ENCODE measurements at places on chromosomes 16 and 17.
A peak's percentile ranks its signal among the peaks of the same experiment; 100 is the strongest.

DNA sequence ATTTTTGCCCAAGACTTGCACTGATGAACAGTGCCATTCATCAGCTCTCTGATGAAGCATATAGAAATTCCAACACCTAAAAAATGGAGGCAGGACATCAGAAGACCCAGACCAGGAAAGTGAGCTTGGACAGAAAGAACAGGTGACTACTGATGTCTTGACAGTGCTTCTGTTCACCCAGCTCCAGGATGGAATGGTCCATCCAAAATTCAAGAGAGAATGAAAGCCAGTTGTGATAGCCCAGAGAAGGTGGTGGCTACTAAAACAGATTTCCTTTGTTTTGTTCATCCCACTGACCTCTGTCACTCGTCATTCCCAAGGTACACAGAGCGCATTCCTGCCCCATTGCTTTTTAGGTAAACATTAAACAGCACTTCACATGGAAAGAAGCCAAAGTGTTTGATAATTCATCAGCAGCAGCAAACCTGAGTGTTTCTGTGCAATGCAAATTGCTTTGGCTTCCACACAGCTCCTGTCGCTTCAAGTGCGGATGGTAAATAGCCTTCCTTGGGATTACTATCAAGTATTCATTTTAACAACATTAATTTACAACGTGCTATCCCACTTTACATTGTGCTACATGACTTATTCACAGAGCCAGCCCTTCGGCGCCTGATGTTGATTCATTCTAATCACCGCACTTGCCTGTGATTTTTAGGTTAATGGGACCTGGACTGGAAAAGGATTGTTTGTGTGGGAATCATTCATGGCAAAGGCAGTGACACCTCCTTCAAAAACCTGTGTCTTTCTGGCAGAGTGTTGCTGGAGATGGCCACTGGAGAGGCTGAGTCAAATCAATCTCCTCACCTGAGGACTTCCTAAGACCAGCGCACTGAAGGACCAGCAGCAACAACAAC is 65.1 kb upstream of the TOX3 start:
- no peak for DNase-seq

GRCh38 chr17:39573447-39574298 is 34.0 kb downstream of the NEUROD2 start:
- no peak for DNase-seq

- peak; percentile 85 for DNase-seq
These were observed 624.3 kb upstream of the SOX9 start for GRCh38 chr17:71496552-71496951.

DNA sequence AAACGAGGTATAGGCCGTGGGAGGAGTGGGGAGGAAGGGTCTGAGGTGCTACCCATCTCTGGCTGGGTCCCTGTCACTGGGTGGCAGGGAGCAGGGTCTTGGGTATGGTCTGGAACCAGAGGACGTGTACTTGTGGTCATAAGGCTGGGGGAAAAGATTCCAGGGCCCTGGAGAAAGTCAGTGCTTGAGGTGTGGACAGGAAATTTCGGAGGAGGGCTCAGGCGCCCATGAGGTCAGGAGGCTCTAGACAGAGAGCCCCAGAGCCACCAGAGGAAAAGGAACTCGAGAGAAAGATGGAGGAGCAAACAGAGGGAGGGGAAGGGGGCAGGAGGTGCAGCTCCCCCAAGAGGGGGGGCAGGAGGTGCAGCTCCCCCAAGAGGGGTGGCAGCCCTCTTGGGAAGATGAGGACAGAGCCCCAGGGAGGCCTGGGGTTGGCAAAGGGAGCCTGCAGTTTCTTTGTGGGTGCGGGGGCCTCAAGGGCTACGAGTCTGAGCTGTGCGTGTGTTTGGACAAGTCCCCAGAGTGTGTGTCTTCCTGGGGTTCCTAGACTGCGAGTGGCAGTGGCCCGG is 683 bp upstream of the SLC7A6 start:
- DNase-seq: no peak

DNA sequence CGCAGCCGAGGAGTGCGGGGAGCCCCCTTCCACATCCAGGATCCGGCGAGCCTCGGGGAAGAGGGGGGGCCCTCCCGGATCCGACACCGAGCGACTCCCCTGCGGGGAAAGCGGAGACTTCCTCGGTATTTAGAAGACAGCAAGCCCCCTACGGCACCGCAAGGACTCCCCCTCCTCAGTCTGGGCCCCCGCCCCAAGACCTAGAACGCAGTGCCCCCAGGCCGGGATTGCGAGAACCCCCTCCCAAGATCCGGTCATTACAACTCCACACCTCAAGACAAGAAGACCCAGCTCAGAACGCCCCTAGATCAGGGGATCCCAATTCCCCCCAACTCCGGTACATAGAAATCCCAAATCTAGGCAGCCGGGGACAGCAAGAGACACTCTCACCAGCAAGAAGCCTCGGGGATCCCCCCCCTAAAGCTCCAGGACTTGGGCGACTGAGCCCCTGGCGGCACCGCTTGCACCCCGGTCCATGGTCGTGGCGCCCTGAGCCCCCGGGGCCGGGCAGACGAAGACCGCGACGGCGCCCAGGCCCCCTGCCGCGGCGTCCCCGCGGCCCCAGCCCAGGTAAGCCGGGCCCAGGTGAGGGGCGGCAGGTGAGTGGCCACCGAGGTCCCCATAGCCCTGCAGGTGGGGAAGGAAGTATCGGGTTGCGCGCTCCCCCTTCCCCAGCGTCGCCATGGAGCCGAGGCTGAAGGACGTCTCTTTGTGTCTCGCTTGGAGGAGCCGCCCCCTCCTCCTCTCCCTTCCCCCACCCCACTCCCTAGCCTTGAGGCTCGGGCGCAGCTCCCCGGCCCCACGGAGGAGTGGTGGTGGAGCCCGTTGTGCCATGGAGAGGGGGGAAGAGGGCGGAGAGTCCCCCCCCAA is 641 bp downstream of the SBK1 start:
- DNase-seq: no peak

- no peak for DNase-seq
These were observed 5.8 kb downstream of the SLC5A2 start for GRCh38 chr16:31488468-31489297.

GRCh38 chr17:55238931-55239297 is 25.8 kb upstream of the HLF start:
- DNase-seq: no peak

DNA sequence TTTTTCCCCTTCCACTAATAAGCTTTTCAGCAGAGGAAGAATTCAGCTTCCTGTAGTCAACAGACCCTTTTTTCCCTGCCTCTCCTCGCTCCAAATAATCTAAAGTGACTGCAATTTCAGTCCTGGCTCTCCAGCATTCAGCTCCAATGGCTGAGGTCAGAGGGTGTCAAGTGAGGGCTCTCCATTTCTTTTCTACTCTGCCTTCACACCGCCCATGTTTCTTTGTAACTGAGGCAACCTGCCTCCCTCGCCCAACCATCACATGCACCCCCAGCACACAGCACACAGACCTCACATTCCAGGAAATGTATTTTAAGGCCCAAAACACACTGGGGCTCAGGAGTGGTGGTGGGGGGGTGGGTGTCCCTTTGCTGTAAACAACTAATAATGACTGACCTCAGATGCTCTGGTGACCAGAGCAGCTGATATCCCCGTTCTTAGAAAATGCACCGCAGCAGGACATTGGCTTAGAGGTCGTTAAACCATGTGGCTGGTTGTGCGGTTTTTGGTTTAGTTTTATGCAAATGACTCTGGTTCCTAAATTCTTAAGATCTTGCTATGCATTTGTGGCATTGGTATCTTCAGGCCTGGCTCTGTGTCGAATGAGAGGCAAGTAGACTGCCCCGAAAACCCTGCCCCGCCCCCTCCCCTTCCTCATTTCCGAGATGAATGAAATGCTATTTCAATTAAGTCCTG is 203.6 kb downstream of the ZFHX3 start:
- DNase-seq: no peak

DNA sequence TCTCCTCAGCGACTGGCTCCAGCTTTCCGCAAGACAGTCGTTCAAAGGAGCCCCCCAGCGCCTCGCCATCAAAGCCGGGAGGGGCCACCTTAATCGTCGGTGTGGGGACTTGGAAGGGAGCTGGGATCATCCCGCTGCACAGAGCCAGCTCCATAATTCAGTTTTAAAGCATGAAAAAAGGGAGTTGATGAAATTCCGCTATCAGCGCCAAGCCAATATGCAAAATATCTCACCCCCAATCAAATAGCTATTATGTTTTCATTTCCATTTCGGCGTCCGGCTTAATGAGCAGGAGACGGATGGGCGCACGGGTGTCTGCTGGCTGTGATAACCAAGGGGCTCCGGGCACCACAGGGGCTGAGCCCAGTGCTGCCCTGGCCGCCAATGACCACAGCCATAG is 27.7 kb downstream of the ZFPM1 start:
- DNase-seq: no peak

DNA sequence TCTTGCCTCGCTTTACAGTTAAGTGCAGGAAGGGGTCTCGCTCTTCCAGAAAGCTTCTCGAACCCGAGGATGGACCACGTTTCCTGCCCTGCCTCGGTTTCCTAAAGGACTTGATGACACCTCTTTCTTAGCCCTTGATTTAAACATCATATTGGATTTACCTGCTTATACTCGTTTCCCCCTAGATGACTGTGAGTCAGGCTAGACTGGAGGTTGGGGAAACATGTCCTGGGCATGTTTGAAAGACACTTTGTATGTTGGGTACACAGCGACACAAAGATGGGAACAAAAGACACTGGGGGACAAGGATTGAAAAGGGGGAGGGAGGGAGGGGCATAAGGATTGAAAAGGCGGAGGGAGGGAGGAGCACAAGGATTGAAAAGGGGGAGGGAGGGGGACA is 30.0 kb downstream of the SDK2 start:
- no peak for DNase-seq

DNA sequence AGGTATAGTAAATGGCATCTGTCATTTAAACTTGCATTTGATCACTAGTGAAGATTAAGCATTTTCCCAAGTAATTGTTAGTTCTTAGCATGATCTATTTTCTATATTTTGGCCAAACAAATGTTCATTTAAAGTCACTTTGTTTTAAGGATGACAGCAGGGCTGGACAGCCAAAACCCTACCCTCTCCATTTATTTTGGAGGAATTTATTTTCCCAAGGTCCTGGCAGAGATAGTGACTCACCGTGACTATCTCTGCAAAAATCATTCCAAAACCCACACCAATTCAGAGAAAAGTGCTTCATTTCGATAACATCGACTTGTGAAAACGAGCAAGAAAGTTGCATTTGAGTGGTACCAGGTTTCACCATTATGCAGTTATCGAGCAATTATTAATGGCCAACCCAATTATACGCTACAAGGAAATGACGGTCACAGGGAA is 665 bp upstream of the AKAP1 start:
- peak; percentile 2 for DNase-seq

GRCh38 chr17:72985882-72986720 is 106.4 kb downstream of the SLC39A11 start:
- DNase-seq: peak; percentile 28

DNA sequence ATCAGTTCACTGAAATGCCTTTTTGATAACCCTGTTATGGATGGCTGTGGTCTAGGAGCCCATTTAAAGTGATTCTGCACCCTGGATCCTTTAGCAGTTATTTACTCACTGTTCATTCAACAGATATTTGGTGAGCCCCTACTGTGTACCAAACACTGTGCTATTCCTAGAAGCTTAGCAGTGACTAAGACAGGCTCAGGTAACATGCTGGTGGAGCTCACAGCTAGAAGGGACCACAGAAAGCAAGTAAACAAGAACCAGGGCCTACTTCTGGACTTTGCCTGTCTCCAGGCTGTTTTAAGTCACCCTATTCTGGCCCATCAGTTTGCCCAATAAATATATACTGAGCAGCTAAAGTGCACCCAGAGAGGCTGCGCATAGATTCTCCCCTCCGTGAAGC is 11.1 kb downstream of the ITGA3 start:
- no peak for DNase-seq

- no peak for DNase-seq
These were observed 16.6 kb downstream of the SPIRE2 start for GRCh38 chr16:89844739-89845339.

DNA sequence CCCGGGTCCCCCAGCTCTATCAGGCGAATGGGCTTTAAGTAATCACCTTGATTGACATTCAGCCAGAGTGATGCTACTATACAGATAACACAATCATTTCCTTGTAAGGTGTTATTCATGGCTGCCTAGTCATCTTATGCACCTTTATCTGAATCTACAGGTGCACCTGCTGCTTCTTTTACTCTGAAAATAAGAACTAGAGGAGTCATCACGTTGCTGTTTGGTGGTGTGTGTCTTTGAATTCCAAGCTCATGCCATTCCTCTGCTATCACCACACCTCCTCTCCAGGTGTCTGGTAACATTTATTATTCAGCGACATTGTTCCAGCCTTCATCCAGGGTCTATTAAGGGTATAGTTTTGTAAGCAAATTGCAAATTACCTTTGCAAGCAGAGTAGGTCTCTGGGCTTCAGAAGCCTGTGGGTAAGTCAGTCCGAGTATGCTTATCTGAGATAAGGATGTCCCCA is 51.9 kb downstream of the NOS2 start:
- DNase-seq: no peak

DNA sequence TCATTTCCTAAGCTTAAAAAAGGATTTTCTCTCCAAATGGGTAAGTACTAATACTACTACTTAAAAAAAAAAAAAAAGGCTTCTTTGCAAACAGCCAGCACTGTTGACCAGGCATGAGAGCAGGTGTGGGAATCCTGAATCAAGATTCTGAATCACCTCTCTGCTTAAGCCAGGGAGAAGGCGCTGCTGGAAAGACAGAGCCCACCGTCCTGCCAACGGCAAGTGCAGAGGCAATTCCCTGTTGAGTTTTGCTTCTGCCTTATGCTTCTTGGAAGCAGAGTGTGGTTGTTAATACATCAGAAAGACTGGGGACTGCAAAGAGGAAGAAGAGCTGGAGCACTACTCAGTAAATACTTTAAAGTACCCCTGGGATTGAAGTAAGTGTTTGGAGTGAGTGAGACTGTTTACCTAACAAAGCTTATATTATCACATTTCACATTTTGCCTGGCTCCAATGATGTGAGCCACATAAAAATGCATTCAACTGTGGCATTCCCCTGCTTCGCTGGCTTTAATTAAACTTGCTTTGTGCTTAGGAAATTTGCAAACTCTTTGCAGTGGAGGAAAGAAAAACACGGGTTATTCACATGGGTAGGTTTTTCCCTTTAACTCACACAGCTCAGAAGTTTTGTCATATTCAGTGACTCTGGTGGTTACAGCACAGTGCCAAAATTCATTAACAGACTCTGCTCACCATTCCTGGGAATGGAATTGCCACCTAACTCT is 86.0 kb upstream of the KIF2B start:
- no peak for DNase-seq

- DNase-seq: no peak
These were observed 40.3 kb upstream of the MRPS23 start for GRCh38 chr17:57889892-57890856.

DNA sequence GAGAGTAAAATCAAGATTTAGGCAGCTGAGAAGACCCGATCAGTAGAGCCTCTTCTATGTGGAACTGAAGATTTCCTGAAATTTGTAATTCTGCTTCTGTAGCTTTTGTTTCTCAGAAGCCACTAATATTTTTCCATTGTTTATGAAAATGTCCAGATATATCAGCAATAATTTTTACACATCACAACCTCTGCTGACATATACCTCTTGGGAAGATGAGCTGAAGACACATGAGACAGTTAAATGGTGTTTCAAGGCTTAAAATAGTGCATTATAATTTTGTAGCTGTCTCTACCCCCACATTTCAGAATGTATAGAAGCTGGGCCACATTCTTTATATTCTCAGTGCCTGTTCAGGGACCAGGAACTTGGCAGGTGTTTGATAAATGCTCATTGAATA is 320.6 kb downstream of the HS3ST4 start:
- no peak for DNase-seq
